NCI-H2171 treated with DMSO at 0.1 percent for 48 hours (cell line): ENCODE measurements at places on chromosomes 11 and 22.

- DNase-seq = no peak
Measured at GRCh38 chr11:77231800-77232199, 69.7 kb downstream of the GDPD4 start.

DNA sequence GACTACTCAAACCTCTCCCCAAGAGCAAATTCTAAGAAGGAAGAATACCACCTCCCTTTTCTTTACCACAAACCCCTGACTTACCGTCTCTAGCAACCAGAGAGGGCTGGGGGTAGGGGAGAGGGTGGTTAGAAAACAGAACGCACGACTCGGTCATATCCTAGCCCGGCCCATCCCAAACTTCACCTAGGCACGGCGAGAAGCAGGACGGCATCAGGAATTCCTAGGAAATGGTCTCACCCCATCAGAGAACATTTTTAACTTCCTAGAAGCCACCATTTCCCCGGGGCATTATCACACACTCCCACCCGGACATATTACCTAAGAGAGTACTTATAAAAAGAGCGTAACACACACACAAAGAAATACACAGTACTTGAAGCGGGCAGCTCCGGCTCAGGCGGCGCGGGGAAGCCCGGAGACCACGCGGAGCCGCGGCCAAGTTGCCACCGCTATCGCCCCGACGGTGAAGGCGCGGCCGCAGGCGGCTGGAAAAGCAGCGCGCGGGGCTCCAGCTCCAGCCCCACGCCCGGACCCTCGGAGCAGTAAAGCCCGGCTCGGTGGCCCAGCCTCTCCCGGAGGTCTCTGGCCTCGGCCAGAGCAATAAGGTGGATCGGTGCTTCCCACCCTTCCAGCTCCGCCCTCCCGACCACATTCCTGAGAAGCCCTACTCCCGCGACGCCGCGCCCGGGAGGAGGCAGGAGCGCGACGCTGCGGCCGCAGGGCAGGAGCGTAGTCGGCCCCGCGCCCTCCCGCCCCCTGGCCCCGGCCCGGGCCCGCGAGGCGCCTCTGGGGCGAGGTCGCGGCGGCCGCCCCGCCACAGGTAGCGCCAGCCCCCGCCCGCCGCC, 878 bp downstream of the RRAS2 start:
- peak; percentile 12 for DNase-seq

DNA sequence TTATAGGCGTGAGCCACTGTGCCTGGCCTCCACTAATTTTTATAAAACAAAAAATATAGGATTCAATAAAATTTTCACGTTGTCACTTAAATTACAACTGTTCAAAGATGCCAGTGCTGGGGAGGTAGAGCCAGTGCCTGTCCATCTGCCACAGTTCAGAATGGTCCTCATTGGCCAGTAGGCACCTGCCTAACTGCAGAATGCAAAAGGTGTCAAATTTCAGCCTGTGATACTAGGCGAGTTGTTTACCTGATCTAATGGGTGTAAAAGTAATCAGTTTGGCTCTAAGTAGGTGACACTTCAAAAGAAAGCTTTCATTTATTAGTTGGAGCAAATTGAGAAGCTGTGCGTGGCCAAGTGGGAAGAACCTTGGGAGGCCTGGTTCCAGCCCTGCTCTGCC, 2.4 kb downstream of the SMARCB1 start:
- DNase-seq = peak; percentile 56

DNA sequence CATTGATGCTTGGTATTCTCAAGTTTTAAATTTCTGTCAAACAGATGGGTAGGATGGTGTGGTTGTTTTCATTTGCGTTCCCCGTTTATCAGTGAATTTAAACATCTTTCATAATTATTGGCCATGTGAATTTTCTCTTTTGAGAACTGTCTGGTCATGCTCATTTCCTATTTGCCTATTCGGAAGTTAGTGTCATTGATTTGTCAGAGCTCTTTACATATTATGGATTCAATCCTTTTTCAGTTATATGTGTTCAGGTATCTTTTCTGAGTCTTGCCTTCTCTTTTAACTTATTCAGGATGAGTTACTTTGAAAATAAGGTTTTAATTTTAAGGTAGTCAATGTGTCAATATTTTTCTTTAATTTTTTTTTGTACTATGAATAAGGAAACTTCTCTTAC, 315.7 kb downstream of the MN1 start:
- no peak for DNase-seq

DNA sequence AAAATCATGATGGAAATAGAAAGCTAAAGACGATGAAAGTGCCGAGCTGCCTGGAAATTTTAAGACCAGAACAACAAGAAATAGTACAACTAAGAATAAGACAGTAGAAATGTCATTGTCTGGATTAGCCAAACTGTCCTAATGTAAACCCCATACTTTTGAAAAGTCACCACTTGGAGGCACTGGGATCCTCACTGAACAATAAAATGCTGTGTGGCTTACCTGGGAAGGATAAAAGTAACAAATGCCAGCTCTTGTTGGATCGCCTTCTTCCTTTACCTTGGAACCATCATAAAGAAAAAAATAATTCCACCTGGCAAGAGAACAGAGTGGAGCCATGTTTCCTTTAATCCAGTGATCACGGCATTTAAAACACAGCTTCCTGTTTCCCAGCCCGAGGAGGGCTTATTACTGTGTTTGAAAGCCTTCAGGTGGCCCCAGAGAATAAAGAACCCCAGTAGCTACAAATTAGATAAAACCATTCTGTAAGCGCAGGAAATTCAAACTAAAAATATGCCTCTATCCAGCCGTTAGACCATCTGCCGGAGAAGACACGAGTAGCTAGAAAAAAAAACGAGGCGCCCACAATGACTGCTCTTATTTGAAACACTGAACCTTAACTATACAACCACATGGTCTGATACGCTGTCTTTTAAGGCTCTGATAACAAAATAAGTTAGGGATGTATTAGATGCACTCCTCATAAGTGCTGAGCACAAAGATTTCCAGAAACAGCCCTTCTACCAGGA, 4.4 kb downstream of the HPS4 start:
- DNase-seq = peak; percentile 79

DNA sequence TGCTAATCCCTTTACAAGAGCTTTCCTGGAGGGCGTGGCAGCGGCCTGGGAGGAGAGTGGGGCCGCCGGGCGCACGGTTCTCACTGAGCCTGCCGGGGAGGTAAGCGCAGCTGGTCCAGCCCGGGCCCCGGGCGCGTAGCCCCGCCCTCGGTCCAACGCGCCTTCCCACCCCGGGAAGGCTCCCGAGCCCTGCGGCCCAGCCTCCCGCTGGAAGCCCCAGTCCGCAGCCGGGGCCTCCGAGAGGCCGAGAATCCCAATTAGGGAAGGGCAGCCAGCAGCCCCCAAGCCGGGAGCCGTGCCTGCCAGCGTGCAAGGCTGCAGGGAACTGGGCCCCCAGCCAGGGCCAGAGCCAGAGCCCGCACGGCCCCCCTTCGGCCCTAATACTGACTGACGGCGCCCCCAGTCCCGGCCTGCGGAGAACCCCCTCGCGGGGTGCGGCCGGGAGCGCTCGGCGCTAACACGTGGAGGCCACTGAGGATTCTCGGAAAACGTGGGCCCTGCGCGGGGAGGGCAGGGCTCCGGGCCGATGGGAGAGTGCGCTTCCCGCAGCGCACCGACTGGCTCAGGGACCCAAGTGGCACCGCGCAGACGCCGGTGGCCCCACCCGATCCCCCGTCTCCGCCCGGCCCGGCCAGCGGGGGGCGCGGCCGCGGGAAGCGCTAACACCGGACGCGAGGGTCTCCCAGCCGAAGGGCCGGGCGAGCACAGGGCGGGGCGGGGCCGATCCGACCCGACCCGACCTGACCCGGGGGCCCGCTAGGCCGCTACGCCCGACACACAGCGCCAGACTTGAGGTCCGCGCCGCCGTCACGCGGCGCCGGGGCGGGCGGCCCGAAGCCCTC, 5.7 kb downstream of the ZFTA start:
- no peak for DNase-seq

- no peak for DNase-seq
Measured at GRCh38 chr22:30780026-30780425, 85.4 kb downstream of the OSBP2 start.

GRCh38 chr22:37044634-37045625, 6.6 kb upstream of the KCTD17 start:
- DNase-seq = no peak

GRCh38 chr11:134459246-134460061, 47.4 kb upstream of the B3GAT1 start:
- DNase-seq = no peak

DNA sequence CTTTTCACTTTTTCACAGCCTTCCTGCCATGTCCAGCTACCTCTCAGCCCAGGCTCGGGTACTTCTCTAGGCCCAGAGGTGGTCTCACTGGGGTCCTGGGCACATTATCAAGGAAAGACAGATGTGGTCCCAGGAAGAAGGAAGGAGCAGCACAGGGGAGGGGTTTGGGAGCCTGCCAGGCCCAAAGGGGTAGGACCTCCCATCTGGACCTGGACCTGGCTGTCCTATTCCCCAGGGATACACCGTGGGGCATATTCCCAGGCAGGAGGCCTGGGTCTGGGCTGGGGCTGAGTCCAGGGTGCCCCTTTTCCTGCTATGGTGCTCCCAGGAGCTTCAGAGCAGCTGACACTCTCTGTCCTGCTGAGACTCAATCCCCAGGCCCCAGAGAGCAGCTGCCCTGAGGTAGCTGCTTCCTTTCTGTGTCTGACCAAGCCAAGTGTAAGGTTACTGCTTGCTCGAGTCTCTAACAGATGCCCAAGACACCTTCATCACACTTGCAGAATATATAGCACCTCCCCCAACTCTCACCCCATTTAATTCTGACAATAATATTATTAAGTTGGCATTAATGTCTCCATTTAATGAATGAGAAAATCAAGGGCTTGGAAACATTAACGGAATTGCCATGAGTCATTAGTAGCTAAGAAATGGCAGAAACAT, 232.0 kb downstream of the BUD13 start:
- DNase-seq = no peak

GRCh38 chr11:31995525-31996094, 95.3 kb upstream of the RCN1 start:
- DNase-seq = peak; percentile 91

DNA sequence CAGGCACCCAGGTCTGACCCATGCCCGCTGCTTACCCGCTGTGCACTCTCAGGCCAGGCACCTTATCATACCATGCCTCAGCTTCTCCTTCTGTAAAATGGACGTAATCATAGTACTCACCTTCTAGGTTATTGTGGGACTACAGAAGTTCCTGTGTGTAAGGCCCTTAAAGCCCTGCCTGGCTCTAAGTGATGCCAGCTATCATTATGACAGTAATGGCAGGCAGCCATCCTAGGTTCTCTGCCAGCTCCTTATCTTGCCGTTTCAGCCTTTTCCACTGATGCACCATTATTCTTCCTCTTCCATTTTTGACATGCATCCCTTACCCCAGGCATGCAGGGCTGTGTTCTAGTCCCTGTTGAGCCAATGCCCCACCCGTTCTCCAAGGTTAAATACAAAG, 57.9 kb downstream of the DBX1 start:
- no peak for DNase-seq

GRCh38 chr11:68575025-68575665, 109.2 kb upstream of the GAL start:
- DNase-seq = peak; percentile 44

GRCh38 chr11:72228844-72229231, 4.3 kb downstream of the INPPL1 start:
- DNase-seq = no peak

DNA sequence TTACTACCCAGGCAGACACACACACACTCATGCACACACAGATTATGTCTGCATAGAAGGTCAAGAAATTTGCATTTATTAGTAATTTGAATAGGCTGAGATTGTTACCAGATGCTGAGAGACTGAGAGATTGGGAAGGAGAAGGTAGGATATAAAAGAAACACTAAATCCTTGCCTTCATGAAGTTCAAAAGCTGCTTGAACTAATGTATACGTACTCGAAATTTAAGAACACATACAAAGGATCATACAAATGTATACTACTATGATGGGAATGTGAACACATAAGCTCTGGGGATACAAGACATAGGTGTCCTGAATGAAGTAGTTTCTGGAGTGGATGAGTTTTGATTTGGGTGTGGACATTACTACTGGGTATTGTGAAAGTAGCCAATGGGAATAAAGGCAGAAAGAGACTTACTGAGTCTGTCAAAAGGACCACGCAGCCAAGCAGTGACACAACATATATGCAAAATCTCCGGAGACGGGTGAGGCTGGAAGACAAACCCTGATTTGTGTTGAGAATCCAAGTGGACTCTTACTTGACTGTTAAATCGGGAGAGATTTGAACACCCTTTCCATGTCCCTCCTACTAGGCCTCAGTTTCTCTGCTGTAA, 7.3 kb upstream of the PKNOX2 start:
- no peak for DNase-seq

GRCh38 chr11:13552784-13553183, 57.0 kb upstream of the PTH start:
- no peak for DNase-seq

DNA sequence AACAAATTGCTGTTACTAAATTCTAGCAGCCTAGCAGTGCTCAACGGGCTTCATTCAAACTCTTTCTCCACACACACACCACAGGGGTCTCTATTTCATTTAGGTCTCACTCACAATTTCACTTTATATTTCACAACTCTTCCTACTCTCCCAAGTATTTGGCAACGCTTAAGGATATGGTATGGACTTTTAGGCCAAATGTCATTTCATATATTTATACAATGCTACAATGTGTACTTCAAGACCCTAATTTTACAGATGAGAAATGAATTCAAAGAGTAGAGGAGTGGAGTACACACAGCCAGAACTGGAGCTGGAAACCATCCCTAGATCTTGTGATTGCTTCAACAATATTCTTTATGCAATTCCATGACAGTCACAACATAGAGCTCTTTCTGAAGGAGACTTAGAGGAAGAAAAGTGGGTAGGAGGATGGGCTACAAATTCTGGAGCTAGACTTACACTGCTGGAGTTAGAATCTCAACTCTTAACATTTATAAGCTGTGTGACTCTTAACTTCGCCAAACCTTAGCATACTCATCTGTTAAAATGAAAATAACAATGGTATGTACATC, 2.5 kb upstream of the MS4A13 start:
- no peak for DNase-seq

GRCh38 chr11:92154110-92154509, 70.5 kb upstream of the FAT3 start:
- no peak for DNase-seq

GRCh38 chr11:133692126-133692934, 153.0 kb downstream of the SPATA19 start:
- no peak for DNase-seq

- no peak for DNase-seq
Measured at GRCh38 chr11:119896387-119897045, 167.5 kb upstream of the NECTIN1 start.

GRCh38 chr11:60984636-60985035, 13.2 kb downstream of the CD6 start:
- peak; percentile 33 for DNase-seq

DNA sequence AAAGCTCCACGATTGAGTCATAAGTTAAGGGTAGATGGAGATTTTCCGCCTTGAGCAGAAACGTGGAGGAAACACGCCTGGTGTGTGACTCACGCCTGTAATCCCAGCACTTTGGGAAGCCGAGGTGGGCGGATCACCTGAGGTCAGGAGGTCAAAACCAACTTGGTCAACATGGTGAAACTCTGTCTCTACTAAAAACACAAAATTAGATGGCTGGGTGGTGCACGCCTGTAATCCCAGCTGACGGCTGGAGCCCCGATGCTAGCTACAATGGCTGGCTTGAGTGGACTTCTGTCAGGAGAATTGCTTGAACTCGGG, 17.3 kb upstream of the DGCR8 start:
- DNase-seq = no peak

- DNase-seq = no peak
Measured at GRCh38 chr22:17726006-17726927, 48.0 kb downstream of the BID start.

GRCh38 chr11:115364896-115365295, 139.3 kb downstream of the CADM1 start:
- DNase-seq = no peak

- DNase-seq = no peak
Measured at GRCh38 chr22:45238076-45238956, 2.4 kb downstream of the KIAA0930 start.

- no peak for DNase-seq
Measured at GRCh38 chr11:65352783-65353182, 1.8 kb upstream of the TIGD3 start.
